ENCODE measurements at places on chromosomes 11 and 22.
A peak's percentile ranks its signal among the peaks of the same experiment; 100 is the strongest.

- no peaks in the 10 kb centered on the region for H3K36me3 ChIP-seq
- no peaks in the 10 kb centered on the region for H3K27me3 ChIP-seq
- no peak overlapping the region for H3K27ac ChIP-seq
Observed at GRCh38 chr11:44868455-44869421, 81.9 kb downstream of the TP53I11 start.

GRCh38 chr22:30705710-30706651 is 11.3 kb downstream of the OSBP2 start:
- no peaks in the 10 kb centered on the region for H3K27me3 ChIP-seq
- no peaks in the 10 kb centered on the region for H3K4me1 ChIP-seq
- no peak for DNase-seq
- H3K4me3 ChIP-seq, result no peak overlapping the region
- no peaks in the 10 kb centered on the region for H3K36me3 ChIP-seq

DNA sequence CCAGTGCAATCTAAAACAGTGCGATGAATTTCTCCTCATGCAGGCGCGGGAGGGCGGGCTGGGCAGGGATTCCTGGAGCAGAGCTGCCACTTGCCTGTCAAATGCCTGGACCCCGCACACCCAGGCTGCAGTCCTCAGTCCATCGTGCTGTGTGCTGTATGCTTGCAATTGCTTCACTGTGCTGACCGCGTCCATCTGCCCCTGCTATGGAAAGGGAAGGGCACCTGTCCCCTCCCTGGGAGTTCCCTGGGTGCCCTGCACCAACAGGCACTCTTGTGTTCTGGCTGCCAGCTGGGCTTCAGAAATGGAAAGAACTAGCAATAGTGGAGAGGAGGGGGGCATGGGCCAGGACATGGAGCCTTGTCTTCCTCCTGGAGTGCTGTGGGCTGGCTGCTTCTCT is 185.4 kb upstream of the B3GAT1 start:
- no peaks in the 10 kb centered on the region for H3K36me3 ChIP-seq
- H3K4me1 ChIP-seq, result no peaks in the 10 kb centered on the region
- no peak for DNase-seq
- no peaks in the 10 kb centered on the region for H3K27me3 ChIP-seq
- H3K4me3 ChIP-seq, result no peak overlapping the region

DNA sequence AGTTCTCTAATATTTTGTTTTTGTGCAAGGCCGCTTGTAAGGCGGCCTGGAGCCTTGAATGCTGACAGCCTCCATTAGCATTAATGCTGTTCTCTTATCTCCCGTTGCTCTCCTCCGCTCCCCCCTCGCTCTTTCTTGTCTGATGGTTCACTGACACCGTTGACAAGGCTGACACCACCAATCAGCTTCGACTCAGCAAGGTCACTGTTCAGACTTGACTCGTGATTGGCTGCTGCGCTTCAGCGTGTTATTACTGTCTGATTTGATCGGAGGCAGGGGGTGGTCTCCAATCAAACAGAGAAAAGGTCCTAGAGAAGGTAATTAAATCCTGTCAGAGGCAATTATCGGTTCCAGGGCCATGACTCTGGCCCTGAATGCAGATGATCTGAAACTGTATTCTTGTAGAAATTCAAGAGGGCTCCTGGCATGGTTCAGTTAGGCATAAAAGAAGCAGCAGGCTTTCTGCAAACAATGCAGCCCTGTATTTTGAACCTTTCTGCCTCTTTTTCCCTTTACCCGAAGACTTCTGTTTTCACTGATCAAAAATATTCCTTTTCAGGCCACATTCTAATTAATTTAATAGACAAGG is 49.3 kb upstream of the MPPED2 start:
- H3K4me3 ChIP-seq, result no peak overlapping the region
- H3K36me3 ChIP-seq, result no peaks in the 10 kb centered on the region
- H3K27me3 ChIP-seq, result no peaks in the 10 kb centered on the region
- no peak overlapping the region for H3K27ac ChIP-seq
- no peaks in the 10 kb centered on the region for H3K4me1 ChIP-seq

DNA sequence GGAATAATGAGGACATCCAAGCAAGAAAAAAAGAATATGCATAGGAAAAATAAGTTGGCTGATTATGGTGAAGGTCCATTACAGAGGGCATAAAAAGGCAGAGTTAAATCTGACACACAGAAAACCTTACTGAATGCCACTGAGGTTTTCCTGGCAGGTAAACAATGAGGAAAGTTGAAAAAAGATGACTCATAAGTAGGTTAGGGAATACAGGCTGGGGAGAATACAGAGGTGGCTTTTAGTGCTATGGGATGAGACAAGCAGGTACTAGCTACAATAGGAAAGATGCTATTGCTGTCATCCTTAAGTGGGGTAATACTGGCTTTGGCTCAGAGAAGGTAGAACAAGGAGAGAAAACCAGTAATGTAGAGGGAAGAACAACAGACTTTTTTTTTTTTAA is 44.7 kb downstream of the CSTF3 start:
- DNase-seq, result no peak
- H3K4me1 ChIP-seq, result no peaks in the 10 kb centered on the region
- H3K4me3 ChIP-seq, result no peak overlapping the region
- H3K27ac ChIP-seq, result no peak overlapping the region

DNA sequence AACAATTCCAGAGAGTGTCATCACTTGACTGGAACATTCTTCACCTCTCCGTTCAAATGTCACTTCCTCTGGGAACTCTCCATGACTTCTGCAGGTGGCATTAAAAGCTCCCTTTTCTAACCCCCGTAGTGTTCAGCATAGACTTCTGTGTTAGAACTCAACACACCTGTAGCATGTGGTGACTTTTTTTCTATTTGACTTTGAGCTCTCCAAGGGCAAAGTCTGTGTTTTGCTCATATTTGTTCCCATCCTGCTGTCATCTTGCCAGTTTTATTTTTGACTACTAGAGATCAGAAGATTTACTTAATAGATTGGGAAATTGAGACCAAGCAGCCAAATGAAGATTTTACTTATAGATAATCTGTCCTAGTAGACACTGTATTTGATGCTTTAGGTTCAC is 367.1 kb downstream of the INSC start:
- H3K27me3 ChIP-seq, result no peaks in the 10 kb centered on the region
- H3K36me3 ChIP-seq, result no peaks in the 10 kb centered on the region
- DNase-seq, result no peak

GRCh38 chr11:47918882-47919495 is 61.4 kb upstream of the PTPRJ start:
- no peak for DNase-seq
- H3K27me3 ChIP-seq, result no peaks in the 10 kb centered on the region
- no peak overlapping the region for H3K4me3 ChIP-seq
- 0 out of 2 replicates have a peak, but pooled peaks cover under 1% of the 10 kb centered on the region for H3K4me1 ChIP-seq
- no peaks in the 10 kb centered on the region for H3K36me3 ChIP-seq

GRCh38 chr11:69887841-69888427 is 68.7 kb upstream of the FGF3 start:
- no peaks in the 10 kb centered on the region for H3K36me3 ChIP-seq
- no peak for DNase-seq
- H3K27me3 ChIP-seq, result no peaks in the 10 kb centered on the region
- no peak overlapping the region for H3K4me3 ChIP-seq
- H3K4me1 ChIP-seq, result peaks cover 2% of the 10 kb centered on the region

- no peak overlapping the region for H3K4me3 ChIP-seq
- no peak for DNase-seq
- no peak overlapping the region for H3K27ac ChIP-seq
- H3K27me3 ChIP-seq, result no peaks in the 10 kb centered on the region
- no peaks in the 10 kb centered on the region for H3K4me1 ChIP-seq
Observed at GRCh38 chr22:31533374-31533773, 37.0 kb downstream of the SFI1 start.

DNA sequence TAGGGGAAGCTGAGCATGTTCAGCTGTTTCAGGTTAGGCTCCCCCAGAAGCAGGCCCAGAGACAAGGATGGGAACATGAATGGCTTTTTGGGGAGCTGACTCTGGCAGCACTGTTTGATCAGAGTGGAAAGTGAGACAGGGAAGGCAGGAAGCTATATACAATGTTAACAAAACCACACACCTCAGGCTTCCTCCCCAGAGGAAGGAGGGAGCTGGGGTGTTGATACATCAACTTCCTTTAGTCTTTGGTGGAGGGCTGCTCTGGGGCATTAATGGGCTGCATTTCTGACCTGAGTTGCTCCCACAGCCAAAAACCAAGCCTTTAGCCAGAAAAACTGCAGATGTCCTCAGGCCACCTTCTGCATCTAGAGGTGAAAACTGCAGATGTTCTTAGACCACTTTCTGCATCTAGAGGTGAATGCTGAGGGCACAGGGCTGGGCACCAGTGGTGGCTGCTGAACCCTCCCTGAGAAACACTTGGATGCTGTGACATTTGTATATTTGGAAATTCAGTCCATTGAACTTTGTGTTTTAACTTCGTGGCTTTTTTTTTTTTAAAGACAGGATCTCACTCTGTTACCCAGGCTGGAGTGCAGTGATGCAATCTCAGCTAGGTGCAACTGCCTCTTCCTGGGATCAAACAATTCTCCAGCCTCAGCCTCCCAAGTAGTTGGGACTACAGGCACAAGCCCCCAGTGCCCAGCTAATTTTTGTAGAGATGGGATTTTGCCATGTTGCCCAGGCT is 49.9 kb downstream of the KIAA1671 start:
- no peak overlapping the region for H3K27ac ChIP-seq
- no peak overlapping the region for H3K4me3 ChIP-seq
- DNase-seq, result no peak

DNA sequence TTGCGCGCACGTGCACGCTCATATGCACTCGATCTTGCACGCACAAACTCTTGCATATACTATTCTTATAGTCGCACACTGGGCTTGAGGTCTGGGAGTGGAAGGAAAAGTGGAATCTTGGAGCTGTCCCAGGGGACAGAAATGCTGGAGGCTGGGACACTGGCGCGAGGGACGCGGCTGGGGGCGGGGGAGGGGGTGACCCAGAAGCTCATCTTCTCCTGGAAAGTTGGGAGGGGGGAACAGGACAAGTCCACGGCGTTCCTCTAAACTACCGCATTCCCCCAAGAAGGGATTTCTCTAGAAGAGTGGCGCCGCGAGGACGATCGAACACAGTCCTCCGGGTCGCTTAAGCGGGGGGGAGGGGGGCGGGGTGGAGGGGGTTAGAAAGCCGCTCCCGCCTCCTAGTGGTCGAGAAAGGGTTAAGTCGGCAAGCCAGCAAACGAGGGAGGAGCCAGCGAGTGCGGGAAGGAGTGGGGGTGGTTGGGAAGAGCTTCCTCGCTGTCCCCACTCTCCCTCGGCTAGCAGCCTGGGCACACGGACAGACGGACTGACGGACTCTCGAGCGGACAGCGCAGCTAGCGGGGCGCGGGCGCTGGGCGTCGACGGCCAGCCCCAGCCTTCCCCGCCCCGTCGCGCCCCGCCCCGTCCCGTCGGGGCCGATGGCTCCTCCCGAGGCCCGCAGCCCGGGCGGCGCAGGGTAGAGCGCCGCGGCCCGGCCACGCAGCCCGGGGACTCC is at the start of gene RTN4RL2:
TSS of gene RTN4RL2 (plus strand) at position 507 of the 736 bp plus-strand sequence. CDS start 338 bp downstream, outside the sequence.
- H3K4me3 ChIP-seq, result peak within 1 kb of the TSS; percentile 90
- no peaks in the 10 kb centered on the region for H3K36me3 ChIP-seq
- H3K27me3 ChIP-seq, result peaks cover 11% of the 10 kb centered on the region
- peaks cover 12% of the 10 kb centered on the region for H3K4me1 ChIP-seq
- no peak within 1 kb of the TSS for H3K27ac ChIP-seq

DNA sequence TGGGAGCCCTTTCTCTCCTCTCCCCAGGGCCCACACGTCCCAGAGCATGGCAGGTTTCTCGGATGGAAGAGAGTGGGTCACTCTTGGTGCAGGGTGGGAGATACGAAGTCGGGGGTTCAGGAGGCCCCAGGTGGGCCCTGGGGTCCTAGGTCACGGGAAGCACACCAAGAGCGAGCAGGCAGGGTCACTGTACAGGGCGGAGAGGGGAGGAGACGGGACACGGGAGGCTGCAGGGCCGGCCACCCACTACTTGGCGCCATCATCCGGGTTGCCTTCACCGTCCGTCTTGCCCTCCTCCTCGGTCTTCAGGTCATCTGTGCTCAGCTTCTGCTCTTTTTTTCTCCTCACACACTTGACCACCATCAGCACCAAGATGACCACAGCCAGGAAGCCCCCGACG is 9.8 kb downstream of the SCN2B start:
- H3K27ac ChIP-seq, result no peak overlapping the region
- peaks cover 17% of the 10 kb centered on the region for H3K27me3 ChIP-seq
- H3K4me3 ChIP-seq, result no peak overlapping the region
- DNase-seq, result no peak
- peaks cover 11% of the 10 kb centered on the region for H3K4me1 ChIP-seq
- H3K36me3 ChIP-seq, result no peaks in the 10 kb centered on the region

GRCh38 chr22:22548910-22549309 is 10.2 kb downstream of the PRAME start:
- H3K27ac ChIP-seq, result no peak overlapping the region
- no peak overlapping the region for H3K4me3 ChIP-seq
- DNase-seq, result no peak
- peaks cover 6% of the 10 kb centered on the region for H3K27me3 ChIP-seq
- no peaks in the 10 kb centered on the region for H3K36me3 ChIP-seq

DNA sequence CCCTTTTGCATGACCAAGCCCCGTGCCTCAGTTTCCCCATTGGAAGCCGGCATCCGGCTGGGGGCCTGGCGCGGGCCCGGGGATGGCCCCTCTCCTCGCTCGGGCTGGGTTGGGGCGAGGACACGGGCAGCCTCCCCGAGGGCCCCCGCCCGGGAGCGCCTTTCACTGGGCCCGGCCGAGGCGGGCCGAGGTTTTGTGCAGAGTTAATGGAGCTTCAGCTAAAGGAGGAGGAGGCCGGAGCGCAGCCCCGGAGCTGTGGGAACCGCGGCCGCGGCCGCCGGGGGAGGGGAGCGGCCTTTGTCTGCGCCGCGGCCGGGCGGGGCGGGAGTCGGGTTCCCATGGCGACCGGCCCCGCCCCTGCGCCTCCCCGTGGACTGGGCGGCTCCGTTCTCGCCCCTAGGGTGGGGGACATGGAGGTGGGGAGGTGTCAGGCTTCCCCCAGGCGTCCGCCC is 1.4 kb upstream of the MAPK11 start:
- no peak overlapping the region for H3K27ac ChIP-seq
- H3K27me3 ChIP-seq, result peaks cover 21% of the 10 kb centered on the region
- H3K4me3 ChIP-seq, result peak overlapping the region; percentile 2

DNA sequence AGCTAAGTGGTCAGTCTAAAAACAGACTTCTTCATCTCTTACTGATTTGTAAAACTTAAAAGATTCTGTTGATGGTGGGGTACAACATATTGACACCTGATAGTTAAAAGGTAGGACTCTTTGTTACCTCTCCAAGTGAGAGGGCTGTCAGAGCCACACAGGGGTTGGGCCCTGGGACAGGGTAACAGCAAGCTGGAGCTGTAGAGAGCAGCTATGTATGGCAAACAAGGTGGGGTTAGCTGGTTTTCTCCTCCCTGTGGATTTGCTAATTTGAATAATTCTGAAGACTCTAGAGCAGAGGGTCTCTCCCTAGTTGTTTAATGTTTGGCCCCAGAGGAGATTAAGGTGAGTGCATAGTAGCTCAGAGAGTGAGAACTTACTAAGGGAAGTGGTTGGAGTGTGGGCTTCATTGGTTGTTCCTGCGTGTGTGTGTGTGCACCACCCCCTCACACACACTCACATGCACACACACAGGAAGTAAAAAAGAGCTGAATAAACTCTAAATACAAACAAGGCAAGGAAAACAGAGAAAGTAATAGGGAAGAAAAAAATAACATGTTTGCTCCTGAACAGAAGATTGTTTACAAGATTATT is 9.2 kb upstream of the GAS2 start:
- no peaks in the 10 kb centered on the region for H3K27me3 ChIP-seq
- no peak for DNase-seq
- no peaks in the 10 kb centered on the region for H3K36me3 ChIP-seq
- no peak overlapping the region for H3K27ac ChIP-seq
- no peaks in the 10 kb centered on the region for H3K4me1 ChIP-seq
- H3K4me3 ChIP-seq, result no peak overlapping the region

Measured in iPS DF 6.9 (cell line).